SJCRH30 (cell line): ENCODE measurements at places on chromosomes 5 and 9.

GRCh38 chr5:102834438-102834964 lies 79.4 kb downstream of the PAM start:
- DNase-seq: no peak

- DNase-seq: peak; percentile 40
Measured at GRCh38 chr9:14780251-14780650, 57.7 kb upstream of the CER1 start.

DNA sequence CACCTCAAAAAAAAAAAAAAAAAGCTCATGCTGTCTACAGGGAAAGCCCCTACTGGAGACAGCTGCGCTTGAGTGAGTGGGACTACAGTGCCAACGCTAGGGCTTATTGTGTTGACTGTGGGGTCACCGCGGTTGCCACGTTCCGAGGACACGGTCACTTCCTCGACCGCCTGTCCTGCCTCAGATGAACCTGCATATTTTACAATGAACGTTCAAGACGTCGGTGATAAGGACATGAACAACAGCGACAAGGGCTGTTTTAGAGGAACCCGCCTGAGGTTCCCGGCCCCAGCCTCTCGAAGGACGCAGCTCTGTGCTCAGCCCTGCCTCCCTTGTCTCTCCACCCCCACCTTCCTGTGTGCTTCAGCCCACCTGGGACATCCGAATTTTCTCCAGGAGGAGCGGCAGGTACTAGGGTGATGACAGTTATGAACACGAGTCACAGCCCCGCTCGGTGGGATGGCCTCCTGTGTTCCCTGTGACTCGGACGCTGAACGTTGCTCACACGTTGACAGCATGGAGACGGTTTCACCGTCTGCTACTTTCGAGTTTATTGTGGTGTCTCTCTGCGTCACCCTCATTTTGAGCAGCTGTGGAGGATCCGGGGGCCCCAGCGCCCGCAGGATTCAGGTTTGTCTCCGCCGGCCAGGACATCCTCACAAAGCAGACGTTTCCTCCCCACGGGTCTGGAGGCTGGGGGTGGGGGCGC lies 11.3 kb upstream of the DIPK1B start:
- DNase-seq: peak; percentile 65

DNA sequence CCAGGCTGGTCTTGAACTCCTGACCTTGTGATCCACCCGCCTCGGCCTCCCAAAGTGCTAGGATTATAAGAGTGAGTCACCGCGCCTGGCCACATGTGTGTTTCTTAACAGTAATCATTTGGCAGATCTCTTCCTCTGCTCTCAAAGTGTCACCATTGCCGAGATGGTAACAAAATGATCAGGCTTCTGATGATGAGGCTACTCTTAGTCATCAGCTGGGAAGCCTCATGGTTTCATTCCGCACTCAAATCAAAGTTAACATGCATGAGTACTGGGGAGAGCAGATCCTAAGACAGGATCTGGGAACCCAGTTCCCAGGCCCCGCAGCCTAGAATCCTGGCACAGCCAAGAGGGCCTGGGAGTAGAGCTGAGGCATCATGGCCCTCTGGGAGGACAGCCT lies 27.4 kb downstream of the BARHL1 start:
- DNase-seq: no peak

DNA sequence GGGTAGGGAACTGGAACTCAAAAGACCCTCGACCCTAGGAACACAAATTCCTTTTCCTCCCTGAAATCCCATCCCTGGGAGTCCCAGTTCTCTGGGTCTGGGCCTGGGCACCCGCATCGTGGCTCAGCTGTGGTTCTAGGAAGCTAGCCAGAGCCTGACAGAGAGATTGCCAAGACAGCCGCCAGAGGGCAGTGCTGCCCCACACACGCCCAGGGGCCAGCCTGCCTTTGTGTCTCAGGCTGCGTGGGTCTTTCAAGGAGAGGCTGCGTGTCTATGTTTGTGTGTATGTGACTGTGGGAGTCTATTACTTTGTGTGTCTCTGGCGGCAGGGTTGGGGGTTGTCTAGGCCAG lies 32.0 kb upstream of the TTLL11 start:
- DNase-seq: peak; percentile 93

DNA sequence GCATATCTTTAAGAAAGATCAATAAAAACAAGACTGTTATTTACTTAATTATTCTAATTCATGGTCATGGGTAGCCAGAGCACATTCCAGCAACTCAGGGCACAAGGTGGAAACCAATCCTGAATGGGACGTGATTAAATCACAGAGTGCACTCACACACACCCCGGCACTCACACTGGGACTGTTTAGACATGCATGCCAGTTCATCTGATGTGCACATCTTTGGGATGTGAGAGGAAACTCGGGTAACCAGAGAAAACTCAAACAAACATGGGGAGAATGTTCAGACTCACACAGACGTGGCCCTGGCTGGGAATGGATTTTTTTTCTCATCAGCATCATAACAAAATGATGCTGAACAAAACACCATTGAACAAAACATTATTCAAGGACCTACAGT lies 29.4 kb downstream of the SMAD5 start:
- no peak for DNase-seq

GRCh38 chr5:15669826-15670225 lies 169.8 kb downstream of the FBXL7 start:
- no peak for DNase-seq

DNA sequence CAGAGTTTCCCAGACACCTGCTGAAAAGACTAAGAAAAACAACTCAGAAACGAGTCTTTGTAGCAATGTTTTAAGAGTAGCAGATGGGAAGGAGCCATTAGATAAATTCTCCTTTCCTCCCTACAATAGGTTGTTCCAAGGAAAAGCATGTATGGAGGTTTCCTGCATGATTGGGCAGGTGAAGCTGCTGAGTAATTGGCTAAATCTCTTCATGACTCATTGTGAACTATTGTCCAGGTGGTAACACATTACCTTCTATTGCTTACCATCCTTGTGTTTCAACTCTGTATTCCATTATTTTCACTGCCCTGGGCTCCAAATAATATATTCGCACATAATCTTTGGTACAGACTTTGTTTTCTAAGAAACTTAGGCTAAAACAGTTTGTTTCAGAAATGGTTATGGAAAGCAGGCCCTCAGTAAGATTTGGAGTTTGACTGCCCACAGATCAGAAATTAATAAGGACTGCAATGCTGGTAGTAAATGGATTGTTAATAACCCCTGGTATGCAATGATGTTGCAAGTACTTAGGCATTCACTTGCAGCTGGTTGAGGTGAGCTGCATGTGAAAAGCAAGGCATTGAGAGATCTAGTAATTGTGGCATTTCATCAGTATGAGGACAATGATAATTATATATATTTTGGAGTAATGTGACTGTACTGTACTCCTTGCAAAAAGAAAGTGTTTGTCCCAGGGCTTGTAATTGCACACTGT lies 281.4 kb upstream of the VLDLR start:
- no peak for DNase-seq

GRCh38 chr5:168020542-168021294 lies 270.7 kb upstream of the WWC1 start:
- no peak for DNase-seq

GRCh38 chr5:34639852-34640626 lies 16.1 kb upstream of the RAI14 start:
- DNase-seq: peak; percentile 31

DNA sequence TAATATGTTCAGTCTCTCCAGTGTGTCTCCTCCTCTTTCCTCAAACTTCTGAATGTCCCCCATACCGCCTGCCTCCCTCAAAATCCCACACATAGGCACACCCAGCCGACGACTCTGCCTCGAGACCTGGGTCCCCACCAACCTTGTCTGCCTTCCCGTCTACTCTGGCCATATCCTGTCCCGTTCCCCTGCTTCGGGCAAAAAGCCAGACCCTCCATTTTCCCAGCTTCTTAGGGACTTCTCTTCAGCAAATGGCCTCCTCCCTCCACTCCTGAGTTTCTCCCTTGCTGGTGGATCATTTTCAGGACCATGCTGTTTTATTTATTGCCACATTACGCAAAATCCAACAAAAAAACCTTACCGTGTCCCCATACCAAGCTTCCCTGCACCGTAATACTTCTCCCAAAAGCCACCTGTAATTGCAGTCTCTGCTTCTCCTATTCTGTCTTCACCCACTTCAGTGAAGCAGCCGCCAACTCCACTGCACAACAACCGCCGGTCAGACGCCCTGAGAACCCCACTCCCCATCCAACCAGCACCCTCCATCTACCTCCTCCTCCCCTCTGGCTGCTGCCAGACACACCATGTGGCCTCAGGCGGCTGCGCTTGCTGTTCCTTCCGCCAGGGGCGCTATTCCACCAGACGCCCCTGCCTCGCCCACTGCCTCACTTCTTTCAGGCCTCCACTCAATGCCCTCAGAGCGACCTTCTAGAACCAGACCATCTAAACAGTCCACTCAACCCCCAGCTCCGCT lies 117.0 kb downstream of the TRPM6 start:
- DNase-seq: peak; percentile 48

- DNase-seq: no peak
Measured at GRCh38 chr5:9149988-9150387, 395.9 kb downstream of the SEMA5A start.

GRCh38 chr5:149860801-149861322 lies 83.7 kb downstream of the PDE6A start:
- DNase-seq: peak; percentile 59

GRCh38 chr9:132383462-132383883 lies 23.2 kb downstream of the TTF1 start:
- DNase-seq: no peak

DNA sequence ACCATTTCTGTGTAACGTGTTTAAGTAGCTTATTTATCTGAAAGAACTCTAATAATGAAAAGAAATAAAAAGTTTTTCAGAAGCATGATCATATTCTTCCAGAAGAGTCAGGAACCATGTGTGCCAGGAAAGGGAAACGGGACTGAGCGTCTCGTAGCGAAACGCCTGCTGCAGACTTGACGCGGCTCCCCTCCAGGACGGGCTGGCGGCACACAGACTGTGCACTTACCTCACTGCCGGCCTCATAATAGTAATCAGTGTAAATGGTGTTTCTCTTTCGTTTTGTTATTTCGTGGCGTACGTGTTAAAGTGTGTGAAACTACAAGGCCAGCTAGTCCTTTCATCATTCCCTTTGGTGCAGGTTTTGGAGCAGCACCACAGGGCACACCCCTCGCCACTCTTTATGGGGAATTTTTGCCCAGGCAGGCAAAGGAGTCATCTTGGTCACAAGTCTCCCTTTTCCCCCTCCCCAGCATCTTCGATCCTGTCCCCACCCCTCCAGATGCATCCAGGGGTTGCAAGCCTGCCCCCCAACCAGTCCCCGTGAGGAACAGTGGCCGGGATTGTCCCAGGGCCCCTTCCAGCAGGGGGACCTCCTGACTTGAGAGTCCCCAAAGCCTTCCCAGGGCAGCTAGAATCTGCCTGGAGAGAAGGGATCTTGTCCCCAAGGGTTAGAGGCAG lies 233.1 kb downstream of the FANCC start:
- no peak for DNase-seq

DNA sequence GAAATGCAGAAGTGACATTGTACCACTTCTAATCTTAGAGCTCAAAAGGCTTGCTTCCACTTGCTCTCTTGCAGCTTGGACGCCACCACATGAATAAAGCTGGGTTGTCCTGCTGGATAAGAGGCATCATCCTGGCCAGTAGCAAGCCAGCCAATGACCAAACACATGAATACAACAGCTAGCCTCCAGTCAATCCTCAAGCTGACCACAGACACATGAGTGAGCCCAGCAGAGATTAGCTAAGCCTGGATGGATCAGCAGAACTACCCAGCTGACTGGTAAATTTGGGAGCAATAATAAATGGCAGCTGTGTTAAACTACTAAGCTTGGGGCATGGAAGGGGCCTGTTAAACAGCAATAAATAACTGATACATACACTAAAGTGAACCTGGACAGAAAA lies 121.1 kb upstream of the SLC12A2 start:
- DNase-seq: peak; percentile 29

DNA sequence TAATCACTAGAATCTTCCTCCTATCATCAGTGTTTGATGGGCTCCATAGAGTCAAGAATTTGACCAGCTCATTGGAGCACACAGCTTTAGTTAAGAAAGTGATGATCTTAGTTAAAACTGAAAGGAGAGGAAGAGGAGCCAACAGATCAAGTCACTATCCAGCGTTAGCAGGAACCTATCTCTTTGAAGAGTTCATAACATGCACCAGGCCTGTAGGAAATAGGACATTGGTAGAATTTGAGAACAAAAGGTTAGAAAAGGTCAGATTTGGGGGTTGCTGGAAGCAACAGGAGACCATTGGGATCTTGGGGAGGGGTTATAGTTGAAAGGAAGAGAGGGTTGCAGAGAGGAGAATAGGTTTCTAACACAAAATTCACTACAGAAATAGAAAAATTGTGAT lies 11.4 kb upstream of the ADRA1B start:
- no peak for DNase-seq

GRCh38 chr5:40904994-40905306 lies 4.3 kb upstream of the C7 start:
- DNase-seq: no peak

DNA sequence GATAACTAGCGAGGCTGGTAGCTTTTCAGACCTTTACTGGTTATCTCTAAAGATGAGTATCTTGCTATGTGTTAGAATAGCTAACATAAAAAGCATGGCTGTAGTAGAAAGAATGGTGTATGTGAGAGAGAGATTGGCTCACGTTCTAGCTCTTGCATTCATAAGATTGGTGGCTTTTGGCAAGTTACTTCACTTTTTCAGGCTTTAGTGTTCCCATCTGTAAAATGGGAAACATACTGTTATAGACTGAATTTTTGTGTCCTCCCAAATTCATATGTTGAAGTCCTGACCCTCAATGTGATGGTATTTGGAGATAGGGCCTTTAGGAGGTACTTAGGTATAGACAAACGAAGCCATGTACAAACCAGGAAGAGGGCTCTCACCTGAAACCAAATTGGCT lies 302.4 kb upstream of the KLF4 start:
- DNase-seq: no peak

- no peak for DNase-seq
Measured at GRCh38 chr5:127846884-127847283, 143.7 kb downstream of the CCDC192 start.

GRCh38 chr5:103943230-103943629 lies 380.6 kb upstream of the NUDT12 start:
- no peak for DNase-seq

GRCh38 chr5:96235008-96235910 lies 197.8 kb downstream of the PCSK1 start:
- no peak for DNase-seq

DNA sequence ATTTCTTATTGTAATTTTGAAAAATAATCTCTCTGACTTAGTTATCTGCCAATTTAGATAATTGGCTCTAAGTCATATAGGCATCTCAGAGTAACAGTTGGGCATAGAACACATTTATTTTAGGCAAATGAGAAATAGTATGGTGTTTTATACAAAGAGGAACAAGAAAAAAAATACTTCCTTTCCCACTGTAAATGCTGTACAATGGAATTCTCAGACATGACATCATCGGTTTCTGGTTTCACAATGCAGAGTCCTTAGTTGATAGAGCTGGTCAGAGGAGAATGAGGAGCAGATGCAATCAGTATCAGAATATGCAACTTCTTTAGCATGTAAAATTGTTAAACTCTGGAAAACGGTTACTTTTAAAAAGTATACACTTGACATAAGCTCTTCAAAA lies 49.4 kb downstream of the PLK2 start:
- peak; percentile 75 for DNase-seq

- no peak for DNase-seq
Measured at GRCh38 chr9:74117151-74117550, 380.0 kb upstream of the RORB start.

- DNase-seq: no peak
Measured at GRCh38 chr5:85388770-85389169, 1004.1 kb upstream of the EDIL3 start.

GRCh38 chr9:101995231-101995630 lies 256.8 kb upstream of the GRIN3A start:
- peak; percentile 82 for DNase-seq
